ENCODE measurements at places on chromosomes 4 and X.

GRCh38 chrX:118948270-118948669 lies 26.1 kb upstream of the LONRF3 start:
- no peak for DNase-seq

GRCh38 chr4:46441136-46441859 lies 51.4 kb upstream of the GABRA2 start:
- no peak for DNase-seq

DNA sequence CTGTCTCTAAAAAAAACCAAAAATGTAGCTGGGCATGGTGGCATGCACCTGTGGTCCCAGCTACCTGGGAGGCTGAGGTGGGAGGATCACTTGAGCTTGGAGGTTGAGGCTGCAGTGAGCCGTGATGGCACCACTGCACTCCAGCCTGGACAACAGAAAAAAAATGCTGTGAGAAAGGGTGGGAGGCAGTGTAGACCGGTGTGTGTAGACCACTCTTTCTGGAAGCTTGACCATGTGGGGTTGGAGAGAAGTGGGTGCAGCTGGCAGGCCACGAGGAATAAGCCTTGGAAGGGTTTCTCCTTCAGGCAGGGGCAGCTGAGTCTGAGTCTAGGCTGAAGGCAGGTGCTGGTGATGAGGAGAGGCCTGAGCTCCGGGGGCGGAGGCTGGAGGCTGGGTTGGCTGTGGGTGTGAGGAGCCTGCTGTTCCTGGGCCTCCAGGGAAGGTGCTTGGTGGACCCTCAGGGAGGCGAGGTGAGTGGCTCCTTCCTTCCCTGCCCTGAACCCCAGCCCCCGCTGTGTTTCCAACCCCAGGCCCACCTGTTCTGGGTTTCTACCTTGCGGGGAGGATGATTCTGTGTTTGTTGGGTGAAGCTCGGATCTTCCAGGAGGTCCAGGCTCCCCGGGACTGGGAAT lies 9.3 kb upstream of the TBC1D14 start:
- no peak for DNase-seq

DNA sequence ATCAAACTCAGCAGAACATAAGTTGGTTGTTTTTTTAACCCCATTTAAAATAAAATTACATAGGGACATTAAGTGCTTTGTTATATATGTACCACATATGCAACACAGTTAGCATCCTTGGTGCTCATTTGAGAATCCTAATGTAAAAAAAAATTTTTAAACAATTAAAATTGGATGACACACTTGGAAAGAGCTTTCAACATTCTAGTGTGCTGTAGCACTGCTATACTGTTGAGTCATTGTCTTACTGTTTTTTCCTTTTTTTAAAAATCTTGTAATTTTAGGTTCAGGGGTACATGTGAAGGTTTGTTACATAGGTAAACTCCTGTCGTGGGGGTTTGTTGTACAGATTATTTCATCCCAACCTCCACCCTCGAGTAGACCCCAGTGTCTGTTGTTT lies 12.8 kb downstream of the THAP9 start:
- no peak for DNase-seq

DNA sequence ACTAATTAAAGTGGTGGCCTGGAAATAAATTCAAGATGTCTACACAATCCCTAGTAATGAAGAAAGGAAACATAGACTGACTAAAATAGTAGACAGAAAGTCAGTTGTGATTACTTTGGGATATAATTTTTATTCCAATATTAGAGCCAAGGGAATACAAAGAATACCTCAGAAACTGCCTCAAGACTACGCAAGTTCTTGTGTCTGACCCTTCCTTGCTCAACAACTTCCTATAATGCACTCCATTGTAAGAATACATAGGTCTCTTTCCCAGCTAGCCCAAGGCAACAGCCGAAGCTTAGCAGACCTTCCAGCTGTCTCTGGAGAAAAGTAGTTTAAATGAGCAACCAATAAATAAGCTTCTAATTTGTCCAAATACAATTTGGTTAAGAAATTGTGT lies 315.9 kb downstream of the IQCM start:
- no peak for DNase-seq

- no peak for DNase-seq
Observed at GRCh38 chr4:61727286-61727685, 527.2 kb downstream of the ADGRL3 start.

DNA sequence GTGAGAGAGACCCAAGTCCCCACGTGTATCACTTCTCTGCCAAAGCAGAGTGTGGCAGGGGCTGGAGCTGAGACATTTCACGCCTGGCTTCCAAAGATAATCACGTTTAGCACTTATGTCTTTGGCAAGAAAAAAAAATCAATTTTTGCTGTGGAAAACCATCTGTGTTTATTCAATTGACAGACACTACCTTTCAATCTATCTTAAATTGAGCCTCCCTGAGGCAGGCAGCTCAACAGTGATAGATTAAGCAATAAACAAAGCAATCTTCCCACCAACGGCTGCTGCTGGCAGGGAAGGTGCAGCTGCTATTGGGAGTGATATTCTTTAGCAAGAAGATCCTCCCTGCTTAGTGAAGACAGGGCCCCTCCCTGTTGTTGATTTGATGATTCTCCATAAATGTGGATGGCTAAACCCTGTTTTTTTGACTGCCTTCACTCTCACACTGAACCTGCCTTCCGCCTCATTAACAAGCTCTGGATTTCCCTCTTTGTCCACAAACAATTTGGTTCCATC lies 11.6 kb upstream of the MAGEB17 start:
- DNase-seq: no peak

GRCh38 chrX:122565952-122566351 lies 618.1 kb upstream of the GRIA3 start:
- DNase-seq: no peak

DNA sequence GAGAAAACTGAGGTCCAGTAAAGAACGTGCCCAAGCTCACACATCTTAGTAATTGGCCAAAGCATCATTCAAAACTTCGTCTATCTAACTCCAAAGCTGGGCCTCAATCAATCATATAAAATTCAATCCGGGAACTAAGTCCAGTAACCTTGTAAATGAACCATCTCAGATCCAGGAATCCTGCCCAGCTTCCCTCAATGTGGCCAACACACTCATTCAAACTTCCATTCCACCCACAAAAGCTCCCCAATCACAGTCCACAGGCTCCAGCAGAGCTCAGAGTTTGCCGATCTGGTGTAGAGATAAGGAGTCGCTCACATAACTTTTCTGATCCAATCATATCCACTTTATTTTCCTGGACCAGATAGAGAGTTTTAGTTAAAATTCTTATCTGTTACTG lies 144.8 kb downstream of the SPATA18 start:
- DNase-seq: no peak

- peak; percentile 1 for DNase-seq
Observed at GRCh38 chrX:26778320-26778888, 562.4 kb downstream of the MAGEB5 start.

- no peak for DNase-seq
Observed at GRCh38 chr4:1212546-1213335, 36.2 kb downstream of the CTBP1 start.

DNA sequence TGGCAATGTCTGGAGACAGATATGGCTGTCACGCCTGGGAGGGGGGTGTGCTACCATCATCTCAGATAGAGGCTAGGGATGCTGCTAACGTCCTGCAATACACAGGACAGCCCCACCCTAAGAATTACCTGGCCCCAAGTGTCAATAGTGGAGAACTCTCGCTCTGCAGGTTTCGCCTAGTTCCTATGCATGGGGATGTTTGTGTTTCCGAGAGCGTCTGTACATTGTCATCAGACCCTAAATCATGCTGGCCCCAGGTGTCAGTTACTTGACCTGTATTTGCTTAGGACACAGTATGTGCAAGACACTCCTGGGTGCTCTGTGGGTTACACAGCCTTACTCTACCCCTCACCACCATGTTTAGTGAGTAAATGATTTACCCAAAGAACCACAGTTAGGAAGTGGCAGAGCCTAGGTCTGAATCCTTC lies 90.8 kb downstream of the AFF1 start:
- no peak for DNase-seq

- no peak for DNase-seq
Observed at GRCh38 chrX:97806238-97806637, 922.5 kb downstream of the RPA4 start.

- peak; percentile 25 for DNase-seq
Observed at GRCh38 chr4:145494666-145495270, 13.1 kb downstream of the SMAD1 start.

DNA sequence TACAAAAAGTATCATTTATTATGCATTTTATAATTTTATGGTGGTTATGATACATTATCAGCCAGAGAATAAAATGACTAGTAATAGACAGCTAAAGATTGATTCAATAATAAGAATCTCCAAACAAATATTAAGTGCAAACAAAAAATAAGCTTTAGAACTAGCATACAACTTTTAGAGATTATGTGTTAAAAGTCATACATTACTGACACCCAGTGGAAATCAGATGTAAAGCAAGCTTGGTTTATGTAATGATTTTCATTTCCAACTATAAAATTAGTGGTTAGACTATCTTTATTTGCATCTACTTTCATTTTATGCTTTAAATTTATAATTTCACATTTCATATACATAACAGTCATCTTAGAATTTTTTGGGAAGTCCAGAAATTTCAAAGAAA lies 57.7 kb downstream of the IL13RA2 start:
- DNase-seq: no peak

- DNase-seq: no peak
Observed at GRCh38 chrX:16138108-16138427, 14.7 kb downstream of the GRPR start.

DNA sequence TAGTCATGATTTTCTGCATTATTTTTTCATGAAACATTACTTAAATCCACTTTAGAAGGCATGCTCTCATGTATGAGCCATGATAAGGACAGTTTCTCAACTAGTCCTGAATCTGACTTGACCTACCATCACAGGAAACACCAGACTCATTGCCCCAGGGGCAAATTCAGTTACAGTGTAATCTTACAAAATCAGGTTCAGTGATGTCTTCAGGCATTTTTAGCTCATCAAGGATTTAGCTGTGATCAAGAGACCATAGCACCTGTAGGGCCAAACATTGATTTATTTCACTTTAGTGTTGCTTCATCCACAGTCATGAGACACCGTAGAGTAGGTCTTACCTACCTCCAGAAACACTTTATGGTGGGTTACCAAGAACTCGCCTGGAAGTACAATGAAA lies 3.1 kb upstream of the TASL start:
- DNase-seq: no peak

DNA sequence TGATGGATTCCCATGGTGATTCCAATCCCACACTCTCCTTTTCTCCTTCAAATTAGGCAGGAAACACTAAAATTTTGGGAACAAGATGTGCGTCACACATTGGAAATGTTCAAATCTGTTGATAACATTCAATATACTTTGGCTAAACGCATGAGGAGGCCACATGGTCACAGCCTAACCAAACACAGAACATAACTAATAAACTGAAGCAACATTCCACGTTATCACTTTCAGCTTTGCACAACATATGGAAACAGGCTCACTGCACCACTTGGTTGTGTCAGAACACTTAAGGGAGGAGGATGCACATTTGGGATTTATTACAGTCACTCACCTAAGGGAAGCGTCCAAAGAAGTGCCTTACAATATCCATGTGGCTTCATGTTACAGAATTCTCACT lies 4.7 kb downstream of the SH3RF1 start:
- no peak for DNase-seq

GRCh38 chrX:31872007-31872406 lies 800.2 kb upstream of the FTHL17 start:
- DNase-seq: no peak

Data from inflammatory macrophage treated with lipopolysaccharide for 1 hour (primary cell).